ENCODE measurements at places on chromosomes 3 and 15.

DNA sequence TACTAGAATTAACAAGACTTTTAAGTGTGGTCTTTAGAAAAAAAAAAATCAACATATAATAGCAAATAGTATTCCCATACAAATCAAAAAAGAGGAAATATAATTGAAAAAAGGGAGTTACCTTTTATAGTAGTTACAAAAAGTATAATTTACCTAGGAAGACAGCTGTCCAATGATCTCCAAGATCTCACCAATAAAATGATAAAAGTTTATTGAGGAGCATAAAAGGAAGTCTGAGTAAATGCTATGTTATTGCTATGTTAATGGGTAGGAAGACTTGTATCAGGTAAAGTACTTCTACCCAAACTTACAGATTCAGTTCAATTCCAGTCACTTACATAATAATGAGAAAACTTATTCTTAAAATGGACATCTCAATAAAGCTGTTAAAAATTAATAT lies 379.0 kb upstream of the TPM1 start:
- no peak for DNase-seq

GRCh38 chr3:17602126-17602525 lies 140.3 kb downstream of the TBC1D5 start:
- DNase-seq, result no peak

- peak; percentile 27 for DNase-seq
Observed at GRCh38 chr3:193704431-193704830, 111.4 kb downstream of the OPA1 start.

DNA sequence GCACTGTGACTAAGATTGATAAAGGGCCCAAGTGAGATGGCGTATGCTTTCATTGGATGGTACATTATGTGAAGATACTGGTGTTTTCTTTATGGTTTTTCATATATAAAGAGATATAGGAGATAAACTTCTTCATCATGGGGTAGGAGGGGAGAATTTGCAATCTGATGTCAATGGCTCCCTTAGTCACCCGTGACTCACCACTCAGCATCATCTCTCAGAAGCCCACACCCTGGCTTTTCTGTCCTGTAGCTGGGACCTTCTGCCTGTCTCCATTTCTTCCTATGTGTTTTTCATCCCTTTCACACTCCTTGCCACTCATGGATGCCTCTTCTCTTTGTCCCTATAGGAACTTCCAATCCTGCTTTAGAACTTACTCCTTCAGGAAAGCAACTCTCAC lies 114.3 kb upstream of the SEMA6D start:
- DNase-seq, result no peak

DNA sequence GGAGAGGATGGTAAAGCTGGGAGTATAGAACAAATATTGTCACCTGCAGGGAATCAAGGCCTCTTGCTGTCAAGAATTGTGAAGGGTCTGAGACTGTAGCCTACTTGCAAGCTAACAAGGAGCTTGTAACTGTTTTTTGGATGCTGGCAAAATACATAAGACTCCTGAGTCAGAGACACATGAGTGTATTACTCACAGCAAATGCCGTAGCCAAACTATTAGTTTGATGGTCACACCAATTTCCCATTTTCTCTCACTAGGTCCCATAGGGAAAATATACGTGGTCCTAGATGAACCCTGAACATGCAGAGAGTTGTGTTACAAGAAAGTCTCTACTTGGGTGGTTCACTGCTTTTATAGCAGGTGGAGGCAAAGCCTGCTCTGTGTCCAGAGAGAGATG lies 44.7 kb upstream of the LIPC start:
- peak; percentile 46 for DNase-seq

DNA sequence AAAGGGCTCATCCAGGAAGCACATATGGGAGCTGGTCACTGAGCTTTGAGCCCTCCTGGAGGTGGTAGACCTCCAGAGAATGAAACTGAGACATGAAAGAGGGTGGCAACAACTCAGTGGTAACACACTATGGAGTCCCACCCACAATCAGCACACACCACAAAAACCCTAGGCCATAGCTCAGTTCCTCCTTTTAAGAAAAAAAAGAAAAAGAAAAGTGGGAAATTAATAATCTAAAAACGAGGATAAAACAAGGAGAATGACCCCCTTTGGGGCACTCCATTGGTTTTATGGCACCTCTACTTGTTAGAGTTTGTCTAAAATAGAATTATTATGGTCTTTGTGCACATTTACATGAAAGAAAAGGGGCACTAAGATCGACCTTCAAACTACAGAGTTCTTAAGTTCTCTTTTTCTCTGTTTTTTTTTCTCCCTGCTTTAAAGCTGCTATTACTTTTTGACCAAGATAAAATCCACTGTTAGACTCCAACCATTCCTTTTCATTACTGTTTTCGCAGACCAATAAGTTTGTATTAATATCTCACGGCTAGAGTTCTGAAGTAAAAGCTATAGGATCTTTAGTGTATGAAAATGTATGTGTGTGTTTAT lies 40.2 kb upstream of the ZBTB20 start:
- DNase-seq, result no peak

GRCh38 chr3:14646589-14647413 lies 4.8 kb upstream of the CCDC174 start:
- no peak for DNase-seq

GRCh38 chr3:183449391-183449790 lies 21.0 kb upstream of the MCF2L2 start:
- DNase-seq, result peak; percentile 56

GRCh38 chr3:148175214-148175613 lies 522.5 kb upstream of the AGTR1 start:
- no peak for DNase-seq
